NCI-H82 (cell line): ENCODE measurements at places on chromosomes 13 and 19.

DNA sequence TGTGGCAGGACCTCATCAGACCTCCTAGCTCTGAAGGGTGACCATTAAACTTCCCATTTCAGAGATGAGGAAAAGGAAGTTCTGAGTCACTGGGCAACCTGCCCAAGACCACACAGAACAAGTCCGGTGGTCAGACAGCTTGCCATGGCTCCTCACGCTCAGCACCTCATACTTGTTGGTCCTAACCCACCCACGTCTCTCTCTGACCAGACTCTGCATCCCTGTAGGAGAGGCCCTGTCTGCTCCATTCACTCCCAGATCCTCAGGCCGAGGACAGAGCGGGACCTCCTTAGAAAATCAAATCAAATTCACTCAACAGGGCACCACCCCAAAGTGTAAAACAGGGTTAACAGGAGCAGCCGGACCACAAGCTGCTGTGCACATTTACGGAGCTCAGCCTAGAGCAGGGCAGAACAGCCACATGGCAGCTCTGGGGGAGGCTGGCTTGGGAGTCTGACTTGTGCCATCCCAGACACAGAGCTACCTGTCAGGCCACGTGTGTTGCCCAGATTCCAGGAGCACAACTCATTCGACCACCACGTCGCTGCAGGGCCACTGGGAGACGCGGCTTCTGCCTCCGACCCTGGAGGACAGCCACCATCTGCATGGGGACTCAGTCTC is 1.7 kb downstream of the MIER2 start:
- DNase-seq: no peak

- DNase-seq: no peak
These were observed 1.8 kb downstream of the FIZ1 start for GRCh38 chr19:55597501-55597921.

GRCh38 chr13:91181892-91182291 is 165.6 kb upstream of the MIR17HG start:
- no peak for DNase-seq

DNA sequence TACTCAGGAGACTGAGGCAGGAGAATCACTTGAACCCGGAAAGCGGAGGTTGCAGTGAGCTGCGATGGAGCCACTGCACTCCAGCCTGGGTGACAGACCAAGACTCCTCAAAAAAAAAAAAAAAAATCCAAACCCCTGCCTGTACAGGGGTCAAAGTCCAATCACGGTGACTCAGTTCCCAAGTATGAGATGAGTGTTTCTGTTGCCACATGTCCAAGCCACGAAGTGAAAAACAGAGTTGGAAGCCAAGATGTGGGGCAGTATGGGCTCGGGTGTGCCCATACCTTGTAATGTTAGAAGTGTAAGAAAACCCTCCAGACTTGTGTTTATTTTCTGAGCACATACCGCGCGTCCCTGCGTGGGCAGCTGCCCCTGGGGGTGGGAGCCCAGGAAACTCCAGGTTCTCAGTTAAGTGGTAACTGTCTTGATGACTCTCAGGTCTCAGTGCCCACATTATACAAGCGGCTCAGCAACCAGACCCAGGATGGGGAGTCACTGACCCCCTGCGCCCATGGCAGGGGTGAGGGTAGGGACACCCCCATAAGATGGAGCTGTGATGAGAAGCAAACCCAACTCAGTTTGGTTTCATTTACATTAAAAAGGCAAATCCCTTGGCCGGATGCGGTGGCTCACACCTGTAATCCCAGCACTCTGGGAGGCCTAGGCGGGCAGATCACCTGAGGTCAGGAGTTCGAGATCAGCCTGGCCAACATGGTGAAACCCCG is 1.2 kb upstream of the GPX4 start:
- no peak for DNase-seq

- DNase-seq: no peak
These were observed 81.7 kb downstream of the ZNF429 start for GRCh38 chr19:21587117-21587461.

DNA sequence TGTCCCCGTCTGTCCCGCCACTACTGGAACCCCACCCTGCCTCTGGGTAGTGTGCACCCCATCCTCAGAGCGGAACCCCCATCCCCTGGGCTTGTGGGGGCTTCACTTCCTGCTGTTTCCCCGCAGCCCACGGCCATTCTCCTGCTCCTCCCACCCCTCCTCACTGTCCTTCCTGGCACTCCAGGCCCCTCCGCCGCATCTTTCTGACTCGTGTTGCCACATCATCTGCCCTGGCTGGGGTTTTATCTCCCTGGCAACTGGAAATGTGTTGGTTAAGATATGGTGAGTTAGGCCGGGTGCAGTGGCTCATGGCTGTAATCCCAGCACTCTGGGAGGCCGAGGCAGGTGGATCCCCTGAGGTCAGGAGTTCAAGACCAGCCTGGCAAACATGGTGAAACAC is 37.3 kb downstream of the KDM4B start:
- DNase-seq: no peak

GRCh38 chr13:102571075-102571474 is 25.7 kb upstream of the TPP2 start:
- peak; percentile 64 for DNase-seq

DNA sequence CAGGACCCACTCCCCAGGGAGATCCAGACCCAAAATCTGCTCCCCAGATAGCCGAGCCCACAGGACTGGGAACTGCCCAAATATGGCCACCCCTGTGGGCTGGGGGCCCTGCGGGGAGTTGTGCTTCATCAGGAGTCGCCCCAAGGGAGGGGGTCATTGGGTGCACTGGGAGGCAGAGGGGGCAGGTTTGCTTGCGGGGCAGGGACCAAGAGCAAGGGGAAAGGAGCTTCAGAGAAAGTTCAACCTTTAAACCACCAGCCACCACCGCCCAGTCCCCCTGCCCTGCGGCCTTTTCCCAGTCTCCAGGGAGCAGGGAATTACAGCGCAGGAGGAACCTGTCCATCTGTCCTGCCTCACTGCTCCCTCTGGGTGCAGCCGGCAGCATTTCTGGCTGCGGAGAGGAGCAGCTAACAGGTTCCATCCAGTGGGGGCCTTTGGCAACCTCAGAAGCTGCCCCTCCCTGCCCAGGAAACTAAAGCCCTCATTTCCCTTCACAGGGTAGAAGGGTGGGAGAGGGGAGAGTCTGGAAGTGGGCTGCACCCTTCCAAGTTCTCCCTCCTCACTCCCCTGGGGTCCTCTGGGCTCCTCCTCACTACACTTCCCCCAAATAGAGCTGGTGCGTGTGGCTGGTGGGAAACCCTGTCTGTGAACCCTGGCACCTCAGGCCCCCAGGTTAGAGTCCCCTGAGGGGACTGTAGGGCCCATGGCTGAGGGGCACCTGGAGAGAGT is 13.8 kb upstream of the ASF1B start:
- peak; percentile 86 for DNase-seq

GRCh38 chr13:51721496-51721895 is 82.5 kb downstream of the DHRS12 start:
- no peak for DNase-seq

GRCh38 chr19:17365361-17365760 is 11.8 kb downstream of the PLVAP start:
- no peak for DNase-seq

GRCh38 chr19:45664575-45664974 is 3.4 kb upstream of the GIPR start:
- no peak for DNase-seq

- no peak for DNase-seq
These were observed 419.3 kb upstream of the KLHL1 start for GRCh38 chr13:70527599-70527998.

DNA sequence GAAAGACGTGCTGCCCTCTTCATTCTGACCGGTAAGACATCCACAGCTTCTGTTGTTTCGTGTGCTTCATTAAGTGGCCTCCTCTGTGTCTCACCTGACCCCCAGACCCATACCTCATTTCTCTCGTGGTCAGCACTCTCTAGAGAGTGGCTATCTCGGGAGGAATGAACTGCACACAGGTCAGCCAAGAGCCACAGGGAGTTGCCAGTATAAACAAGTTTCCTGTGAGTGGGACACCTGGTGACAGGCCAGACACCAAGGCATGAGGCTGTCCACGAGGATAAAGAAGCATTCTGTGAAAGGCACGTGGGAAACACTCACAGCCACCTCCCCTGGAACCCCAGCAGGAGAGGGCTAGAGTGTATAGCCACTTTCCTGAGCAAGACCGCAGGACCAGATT is 115.8 kb downstream of the NUFIP1 start:
- DNase-seq: no peak
